ENCODE measurements at places on chromosomes 2 and 18.

DNA sequence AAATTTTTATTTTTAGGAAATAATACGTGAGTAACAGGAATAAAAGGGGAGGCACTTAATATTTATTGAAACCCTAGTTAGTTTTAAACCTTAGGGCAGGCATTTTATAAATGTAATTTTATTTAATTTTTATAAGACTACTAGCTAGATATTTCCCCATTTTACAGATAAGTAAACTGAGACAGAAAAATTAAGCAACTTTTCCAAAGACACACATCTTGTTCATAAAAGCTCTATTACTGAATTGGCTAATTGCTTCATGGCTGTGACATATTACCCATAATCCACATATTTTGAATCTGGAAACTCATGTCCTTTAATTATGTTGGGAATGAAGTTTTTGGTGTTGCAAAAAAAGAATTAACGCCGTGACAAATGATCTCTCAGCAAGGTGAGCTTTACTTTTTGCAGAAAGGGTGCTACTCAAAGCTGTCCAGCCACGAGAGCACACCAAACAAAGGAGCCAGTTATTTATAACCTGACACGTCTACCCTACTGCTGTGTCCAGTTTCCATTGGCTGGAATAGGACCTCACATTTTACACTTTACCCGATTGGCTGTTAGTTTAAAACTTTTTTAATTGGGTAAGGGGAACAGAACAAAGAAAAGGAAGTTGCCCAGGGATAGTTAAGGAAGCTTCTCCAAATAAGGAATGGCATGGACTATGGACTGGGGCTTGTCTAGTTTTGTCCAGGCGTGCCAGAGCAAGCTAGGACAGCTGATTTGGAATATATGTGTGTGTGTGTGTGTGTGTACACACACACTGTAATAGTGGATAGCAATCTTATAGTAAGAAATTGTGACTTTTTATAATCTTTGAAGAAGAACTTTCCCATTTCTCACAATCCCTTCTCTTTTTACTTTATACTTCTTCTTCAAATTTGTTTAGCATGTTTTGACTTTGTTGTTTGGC lies 54.2 kb downstream of the COMMD1 start:
- no peak for DNase-seq

GRCh38 chr2:37976411-37976810 lies 51.3 kb downstream of the RMDN2 start:
- no peak for DNase-seq

GRCh38 chr18:60044290-60045006 lies 144.7 kb downstream of the PMAIP1 start:
- DNase-seq: no peak

DNA sequence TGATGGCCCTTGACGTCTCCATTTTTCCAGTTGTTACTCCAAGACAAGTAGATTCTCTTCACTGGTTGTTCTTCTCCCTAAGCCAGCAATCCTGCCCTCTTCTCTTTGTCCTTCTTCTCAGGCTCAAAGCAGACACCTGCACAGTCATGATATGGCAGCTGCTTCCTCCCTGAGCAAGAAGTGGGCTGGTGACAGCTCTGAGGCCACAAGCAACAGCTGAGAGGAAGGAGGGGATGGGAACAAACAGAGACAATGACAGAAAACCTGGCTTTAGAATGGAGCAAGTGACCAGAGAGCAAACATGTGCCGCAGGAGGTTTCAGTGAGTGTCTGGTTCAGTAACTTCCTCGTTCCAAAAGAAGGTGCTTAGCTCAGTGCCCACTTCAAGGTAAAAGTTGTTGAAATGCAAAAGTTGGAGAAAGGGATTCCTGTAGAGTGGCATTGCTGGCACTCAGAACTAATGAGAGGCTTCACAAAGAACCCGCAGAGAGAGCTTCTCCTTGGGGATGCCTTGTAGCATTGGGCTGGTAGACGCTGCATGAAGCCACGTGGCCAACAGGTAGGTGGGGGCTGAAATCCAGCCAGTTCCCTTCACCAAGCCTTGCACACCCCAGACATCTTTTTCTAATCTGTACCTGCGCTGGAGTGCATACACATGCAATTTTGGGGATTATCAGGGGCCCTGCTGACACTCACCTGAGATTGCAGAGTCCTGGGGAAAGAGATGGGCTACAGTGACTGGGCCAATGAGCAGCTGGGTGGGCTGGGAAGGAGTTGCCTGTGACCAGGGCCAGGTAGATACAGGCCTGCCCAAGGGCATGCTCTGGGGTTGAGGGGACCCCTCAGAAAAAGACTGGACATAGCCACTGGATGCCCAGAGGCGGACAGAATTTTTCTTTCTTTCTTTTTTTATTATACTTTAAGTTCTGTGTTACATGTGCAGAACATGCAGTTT lies 153.3 kb upstream of the RAB12 start:
- no peak for DNase-seq

- DNase-seq: no peak
Measured at GRCh38 chr2:98486374-98486981, 41.8 kb downstream of the INPP4A start.

DNA sequence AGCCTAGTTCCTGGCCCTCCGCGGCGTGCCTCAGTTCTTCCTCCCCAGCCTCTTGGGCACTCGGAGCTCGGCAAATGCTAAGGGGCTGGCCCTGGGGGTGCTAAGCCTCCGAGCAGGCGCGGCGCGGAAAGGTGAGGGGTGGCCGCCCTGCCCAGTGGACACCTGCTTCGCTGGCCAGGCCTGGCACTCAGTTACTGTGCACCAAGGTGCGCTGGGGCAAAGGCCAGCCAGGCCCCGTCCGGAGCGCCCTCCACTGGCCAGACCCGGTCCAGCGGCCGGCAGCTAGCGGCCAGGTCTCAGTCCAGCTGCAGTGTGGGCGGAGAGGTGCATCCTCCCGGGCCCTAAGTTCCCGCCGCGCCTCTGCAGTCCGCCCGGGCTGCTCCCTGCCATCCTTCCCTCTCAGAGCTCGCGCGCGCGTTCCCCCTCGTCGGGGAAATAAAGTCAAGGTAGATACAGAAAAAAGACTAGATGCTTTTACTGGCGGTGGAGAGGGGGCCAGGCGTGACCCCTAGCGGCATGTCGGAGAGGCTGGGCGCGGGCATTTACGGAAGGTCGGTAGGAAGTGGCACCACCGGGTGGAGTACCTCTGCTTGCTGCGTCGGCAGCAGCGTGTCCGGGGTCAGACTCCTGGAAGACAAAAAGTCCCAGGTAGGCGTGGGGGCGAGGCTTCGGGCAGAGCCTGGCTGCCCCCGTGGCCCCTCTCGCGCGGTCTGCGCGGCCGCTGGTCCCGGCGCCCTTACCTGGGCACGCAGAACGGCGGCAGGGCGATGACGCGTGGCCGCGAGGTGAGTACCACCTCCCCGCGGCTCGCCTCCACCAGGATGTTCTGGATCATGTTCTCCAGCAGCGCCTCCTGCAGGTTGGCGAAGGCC lies 9.4 kb upstream of the CRYBA2 start:
- DNase-seq: no peak

GRCh38 chr2:28951910-28952835 lies 28.9 kb upstream of the TOGARAM2 start:
- DNase-seq: no peak

- DNase-seq: no peak
Measured at GRCh38 chr18:515838-516237, 15.3 kb upstream of the COLEC12 start.

DNA sequence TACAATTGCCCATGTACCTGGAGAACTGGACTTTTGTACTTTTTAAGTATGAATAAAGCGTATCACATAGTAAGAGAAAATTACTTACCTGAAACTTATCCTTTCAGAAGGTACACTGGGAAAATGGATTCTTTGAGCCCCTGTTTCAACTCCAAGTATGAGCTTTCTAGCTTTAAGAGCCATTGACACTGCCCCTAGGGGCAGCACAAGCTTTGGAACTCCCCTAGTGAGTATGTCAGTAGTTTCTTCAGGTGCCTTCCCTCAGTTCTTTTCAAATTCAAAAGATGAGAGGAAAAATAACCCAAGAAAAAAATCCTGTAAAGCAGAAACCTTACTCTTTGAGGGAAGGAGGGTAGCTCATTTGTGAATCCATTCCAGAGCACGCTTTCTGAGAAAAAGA lies 124.1 kb downstream of the MEMO1 start:
- no peak for DNase-seq

DNA sequence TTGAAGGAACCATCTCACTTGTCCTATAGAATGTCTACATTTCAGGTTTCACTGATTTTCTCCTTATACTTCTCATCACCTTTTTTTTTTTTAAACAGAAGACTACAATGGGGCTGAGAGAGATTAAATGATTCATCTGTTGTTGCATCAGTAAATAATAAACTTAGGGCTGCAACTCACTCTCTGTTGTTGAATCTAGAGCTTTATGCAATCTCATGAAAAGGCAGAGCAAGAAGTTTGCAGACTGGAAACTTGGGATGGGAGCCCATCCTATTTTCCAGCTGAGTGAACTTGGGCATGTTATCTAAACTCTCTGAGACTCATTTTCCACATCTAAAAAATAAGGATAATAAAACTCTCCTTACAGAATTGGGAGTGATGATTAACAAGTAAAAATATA lies 58.4 kb downstream of the PDE1A start:
- DNase-seq: no peak

DNA sequence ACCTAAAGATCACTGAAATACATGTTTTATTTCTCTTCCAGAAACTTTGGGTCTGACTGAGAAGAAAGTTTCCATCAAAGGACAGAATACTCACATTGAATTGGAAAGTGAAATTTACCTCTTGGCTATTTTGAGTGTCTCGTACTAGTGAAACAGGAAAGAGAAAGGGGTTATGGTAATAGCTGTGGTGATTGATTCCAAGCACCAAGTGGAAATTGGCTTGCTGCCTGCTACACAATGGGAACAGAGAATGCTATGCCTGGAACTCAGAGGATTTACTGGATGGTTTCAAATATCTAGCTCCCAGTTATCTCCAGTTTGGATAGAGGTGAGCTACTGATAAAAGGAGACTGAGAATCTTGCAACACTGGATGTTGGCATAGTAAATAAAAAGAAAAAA lies 492.8 kb upstream of the FSIP2 start:
- DNase-seq: no peak

DNA sequence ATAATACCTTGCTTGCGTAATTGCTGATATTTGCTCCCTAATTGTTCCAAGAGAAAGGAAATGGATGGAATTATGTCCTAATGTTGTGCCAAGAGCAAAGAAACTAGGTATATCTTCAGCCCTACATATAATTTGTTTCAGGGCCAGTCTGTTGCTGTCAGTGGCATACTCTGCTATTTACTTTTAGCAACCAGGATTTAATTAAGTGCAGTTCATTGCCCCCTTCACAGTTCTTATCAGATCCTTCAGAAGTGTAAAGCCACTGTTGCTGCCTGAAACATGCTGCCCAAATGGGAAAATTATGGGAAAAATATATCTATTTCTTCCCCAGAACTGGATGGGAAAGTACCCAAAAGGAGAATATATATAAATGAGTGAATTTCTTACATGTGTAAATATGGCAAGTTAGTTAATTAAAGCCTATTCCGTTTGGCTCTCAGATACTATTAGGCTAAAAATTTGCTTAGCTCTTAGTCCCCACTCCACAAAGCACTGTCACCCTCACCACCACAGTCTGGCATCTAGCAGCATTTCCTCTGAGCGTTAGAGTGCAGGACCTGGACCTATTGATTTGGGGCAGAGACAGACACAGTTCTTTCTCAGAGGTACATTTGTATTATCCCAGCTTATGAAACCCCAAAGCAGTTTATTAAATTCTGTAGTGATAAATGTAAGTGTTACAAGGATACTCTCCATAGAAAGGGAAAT lies 72.8 kb upstream of the DTNA start:
- no peak for DNase-seq

GRCh38 chr2:96264656-96265348 lies 995 bp downstream of the TMEM127 start:
- DNase-seq: no peak

DNA sequence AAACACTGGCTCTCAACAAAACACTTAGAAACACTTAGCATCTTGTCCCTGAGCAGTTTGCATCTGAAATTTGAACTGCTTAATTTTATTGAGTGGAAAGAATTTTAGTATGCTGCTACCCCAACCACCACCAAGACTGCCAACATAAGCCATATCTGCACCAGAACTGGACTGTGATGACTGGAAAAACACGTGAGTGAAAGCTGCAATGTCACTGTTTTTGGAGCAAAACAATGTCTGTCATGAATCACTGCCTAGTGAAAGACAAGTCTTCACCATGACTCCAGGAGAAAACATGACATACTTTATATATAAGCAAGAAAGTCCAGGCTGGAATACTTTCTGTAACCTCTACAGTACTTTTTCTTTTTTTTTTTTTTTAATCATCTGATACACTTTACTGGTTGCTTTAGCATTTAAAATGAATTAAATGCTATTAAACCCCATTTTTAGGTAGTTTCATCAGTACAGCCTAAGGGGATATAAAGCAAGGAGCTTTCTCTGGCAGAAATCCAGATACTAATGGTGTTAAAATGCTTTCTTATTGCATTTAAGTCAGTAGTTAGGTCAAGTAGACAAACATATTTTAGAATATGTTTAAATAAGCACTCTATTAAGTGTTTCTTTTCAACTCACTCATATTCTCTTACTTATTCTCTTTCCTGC lies 2129.4 kb upstream of the PIK3C3 start:
- DNase-seq: no peak

DNA sequence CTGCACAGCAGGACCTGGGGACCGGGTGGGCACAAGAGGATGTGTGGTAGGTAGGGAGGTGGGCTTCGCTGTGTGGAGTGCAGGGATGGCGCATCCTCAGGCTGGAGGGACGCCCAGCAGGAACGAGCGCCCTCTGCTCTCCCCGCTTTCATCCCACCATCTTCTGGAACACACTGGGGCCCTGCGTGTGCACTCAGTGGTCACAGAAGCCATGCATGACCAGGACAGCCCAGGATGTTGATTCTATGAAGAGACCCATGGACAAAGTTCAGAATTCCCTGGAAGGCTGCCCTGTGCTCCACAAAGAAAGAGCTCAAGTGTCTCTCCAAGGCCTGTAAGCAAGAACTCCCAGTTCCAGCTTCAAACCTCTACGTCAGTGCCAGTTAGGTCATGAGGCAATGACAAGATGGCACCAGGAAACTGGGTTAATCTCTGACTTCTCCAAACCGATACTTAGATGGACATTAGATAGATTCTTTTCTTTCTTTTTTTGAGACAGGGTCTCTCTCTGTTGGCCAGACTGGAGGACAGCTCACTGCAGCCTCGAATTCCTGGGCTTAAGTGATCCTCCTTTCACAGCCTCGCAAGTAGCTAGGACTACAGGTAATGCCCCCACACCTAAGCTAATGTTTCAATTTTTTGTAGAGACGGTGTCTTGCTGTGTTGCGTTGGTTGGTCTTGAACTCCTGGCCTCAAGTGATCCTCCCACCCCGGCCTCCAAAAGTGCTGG lies 3.4 kb downstream of the SLC66A2 start:
- DNase-seq: no peak

DNA sequence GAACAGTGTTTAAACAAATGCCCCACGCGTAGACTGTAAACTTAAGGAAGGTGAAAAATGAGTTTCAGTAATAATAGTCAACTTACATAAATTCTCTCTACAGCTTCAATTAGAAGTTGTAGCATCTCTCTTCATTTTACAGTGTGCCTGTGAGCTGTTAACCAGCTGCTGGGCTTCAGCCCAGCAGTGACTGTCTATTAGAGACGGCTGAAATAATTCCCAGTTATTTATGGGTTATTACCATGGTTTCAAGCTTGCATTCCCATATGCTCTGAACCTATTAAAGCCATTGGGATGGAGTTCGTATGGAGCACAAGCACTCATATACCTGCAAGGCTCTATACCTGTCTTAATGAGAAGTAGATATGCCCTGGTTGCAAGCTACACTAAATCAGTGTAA lies 501.1 kb downstream of the CNTNAP5 start:
- no peak for DNase-seq

- DNase-seq: no peak
Measured at GRCh38 chr18:42296723-42297122, 341.7 kb downstream of the PIK3C3 start.

- no peak for DNase-seq
Measured at GRCh38 chr2:149586898-149587219, 716 bp downstream of the MMADHC start.

Measured in stimulated activated CD8-positive, alpha-beta memory T cell treated with anti-CD3 and anti-CD28 coated beads, Interleukin-2, amount 100 ng/mL, for 1 hour (primary cell).